ENCODE measurements at places on chromosomes 6 and 20.

DNA sequence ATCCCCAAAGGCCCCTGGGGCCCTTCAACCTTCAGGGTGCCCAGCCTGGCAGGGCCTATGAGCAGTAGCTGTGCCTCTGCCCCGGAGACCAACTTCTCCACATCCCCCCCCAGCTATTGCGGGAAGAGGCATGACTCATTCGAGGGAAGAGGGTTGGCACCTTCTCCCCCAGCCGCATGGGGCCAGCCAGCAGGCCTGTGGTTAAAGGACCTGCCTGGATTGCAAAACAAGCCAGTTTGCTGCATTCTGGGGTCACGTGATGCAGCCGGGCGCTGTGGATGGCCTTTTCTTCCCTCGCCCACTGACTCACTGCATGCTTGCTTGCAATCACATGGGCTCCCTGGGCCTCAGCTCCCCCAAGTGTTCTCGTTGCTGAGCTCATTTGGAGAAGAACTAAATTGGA lies 182.5 kb downstream of the MAFB start:
- DNase-seq = no peak

- no peak for DNase-seq
Measured at GRCh38 chr20:41094353-41095055, 42.8 kb upstream of the PLCG1 start.

- no peak for DNase-seq
Measured at GRCh38 chr6:32852018-32852843, 1.3 kb downstream of the TAP1 start.

- DNase-seq = no peak
Measured at GRCh38 chr6:47967843-47968242, 143.2 kb downstream of the PTCHD4 start.

- no peak for DNase-seq
Measured at GRCh38 chr6:73832313-73832712, 136.3 kb downstream of the CD109 start.

DNA sequence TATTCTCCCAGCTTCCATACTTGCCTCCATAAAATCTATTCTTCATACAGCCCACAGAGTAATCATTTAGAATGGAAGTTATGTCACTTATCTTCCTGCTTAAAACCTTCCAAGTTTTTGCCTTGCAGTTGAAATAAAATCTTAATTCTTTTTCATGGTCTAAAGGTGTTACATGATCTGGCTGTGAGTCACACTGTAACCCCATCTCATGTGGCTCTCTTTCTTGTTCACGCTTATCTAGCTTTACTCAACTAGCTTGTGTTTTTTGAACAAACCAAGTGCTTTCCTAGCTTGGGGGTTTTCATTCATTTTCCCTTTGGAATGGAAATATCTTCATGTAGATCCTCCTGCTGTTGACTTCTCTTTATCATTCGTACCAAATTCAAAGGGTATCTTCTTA lies 23.6 kb upstream of the THEMIS start:
- DNase-seq = no peak

GRCh38 chr6:45704056-45704800 lies 311.4 kb downstream of the CLIC5 start:
- DNase-seq = no peak

GRCh38 chr6:169723200-169723909 lies 945 bp downstream of the PHF10 start:
- DNase-seq = peak; percentile 44

- no peak for DNase-seq
Measured at GRCh38 chr6:44820321-44820720, 432.8 kb downstream of the CDC5L start.

DNA sequence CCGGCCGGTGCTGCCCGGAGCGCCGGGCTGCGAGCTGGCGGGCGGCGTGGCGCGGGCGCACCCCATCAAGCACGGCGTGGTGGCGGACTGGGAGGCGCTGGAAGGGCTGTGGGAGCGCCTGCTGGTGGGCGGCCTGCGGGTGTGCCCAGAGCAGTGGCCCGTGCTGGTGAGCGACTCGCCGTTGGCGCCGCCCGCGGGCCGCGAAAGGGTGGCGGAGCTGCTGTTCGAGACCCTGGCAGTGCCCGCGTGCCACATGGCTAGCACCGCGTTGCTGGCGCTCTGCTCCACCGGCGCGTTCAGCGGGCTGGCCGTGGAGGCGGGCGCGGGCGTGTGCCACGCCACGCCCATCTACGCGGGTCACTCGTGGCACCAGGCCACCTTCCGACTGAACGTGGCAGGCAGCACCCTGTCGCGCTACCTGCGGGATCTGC lies 517 bp downstream of the ACTL10 start:
- no peak for DNase-seq

DNA sequence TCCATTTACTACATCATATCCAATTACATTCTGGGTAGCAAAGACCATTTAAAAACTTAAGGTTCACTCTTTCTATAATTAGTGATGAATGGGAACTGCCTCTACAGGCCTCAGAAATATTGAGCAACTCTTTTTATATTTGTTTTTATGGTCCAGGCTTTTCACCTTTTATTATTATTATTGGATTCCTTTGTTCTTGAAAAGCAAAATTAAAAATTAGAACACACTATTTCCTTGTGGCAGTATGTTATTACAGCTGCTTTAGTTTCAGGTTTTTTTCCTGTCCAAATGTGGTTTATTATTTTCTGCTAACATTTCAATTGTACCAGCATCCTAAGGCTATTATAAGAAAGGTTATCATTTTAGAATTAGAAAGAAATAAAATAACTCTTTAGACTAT lies 150.1 kb downstream of the FARS2 start:
- DNase-seq = no peak

GRCh38 chr6:43254138-43254817 lies 11.0 kb downstream of the TTBK1 start:
- peak; percentile 32 for DNase-seq

DNA sequence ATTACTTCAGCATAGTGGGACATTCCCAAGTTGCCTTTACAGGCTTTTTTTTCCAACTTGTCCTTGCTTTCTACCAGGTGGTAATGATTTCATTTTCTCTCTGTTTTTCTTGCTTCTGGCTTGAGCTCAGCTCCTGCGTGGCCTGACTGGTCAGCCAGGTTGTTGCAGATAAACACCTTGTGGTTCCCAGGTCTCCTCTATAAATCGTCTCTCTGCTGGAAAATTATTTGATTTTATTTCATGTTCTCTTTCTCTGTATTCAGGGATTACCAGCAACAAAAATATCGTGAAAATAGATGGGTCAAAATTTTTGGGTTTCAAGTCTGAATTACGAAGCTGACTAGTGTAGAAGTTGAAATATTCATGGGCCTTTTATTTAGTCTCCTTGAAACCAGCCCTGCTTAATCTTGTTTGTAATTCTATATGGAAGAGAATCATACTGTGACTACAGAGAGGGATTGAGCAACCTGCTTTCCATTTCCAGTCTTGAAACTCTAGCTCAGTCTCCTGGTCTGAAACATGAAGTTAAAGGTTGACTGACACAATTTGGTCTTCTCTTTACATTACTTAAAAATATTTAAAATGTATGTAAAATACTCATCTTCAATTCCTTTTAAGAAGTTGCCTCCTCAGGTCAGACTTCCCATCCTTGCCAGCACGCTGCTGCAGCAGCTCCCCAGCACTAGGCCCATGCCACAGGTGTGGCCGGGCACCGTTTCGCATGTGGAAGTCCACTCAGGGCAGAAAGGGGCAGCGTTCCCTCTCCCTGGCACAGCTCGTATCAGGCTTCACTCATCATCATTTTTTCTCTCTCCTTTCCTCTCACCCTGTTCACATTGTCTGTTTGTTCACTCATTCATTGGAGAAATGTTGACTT lies 7.1 kb downstream of the DUSP22 start:
- no peak for DNase-seq

GRCh38 chr6:4640139-4640538 lies 136.1 kb upstream of the CDYL start:
- peak; percentile 10 for DNase-seq

- DNase-seq = no peak
Measured at GRCh38 chr6:106360410-106360988, at the start of gene CRYBG1. Gene CRYBG1, plus strand, starts transcription at chr6:106360717. Its CDS starts 192 bp downstream, at chr6:106360909.

DNA sequence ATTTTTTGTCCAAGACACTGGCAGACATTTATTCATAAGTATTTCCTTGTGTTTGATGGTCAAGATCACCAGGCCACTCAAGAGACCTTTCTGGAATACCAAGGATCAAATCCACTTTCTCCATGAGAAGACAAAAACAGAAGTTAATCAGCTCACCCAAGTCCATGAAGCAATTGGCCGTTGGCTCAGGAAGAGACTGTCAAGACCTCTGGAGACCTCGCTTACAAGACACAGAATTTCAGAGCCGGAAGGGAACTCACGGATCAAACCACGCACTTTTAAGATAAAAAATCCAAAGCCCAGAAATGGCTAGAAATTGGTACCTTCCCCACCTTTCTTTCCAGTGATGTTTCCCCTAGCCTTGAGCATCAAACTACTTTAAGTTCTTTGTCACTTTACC lies 3.3 kb downstream of the TRERF1 start:
- no peak for DNase-seq

All from HFFc6 (cell line).